Kidney (tissue), 22 donors: ENCODE measurements at places on chromosomes 11 and 22. TPM values are rescaled to one million over a fixed set of nuclear protein-coding genes. Genes with fewer than 3 reads are reported as not detected.

GRCh38 chr11:95419915-95420314, 188.9 kb upstream of the SESN3 start:
- H3K4me3 ChIP-seq: no peak overlapping the region
- H3K27me3 ChIP-seq: no peaks in the 10 kb centered on the region
- H3K36me3 ChIP-seq: no peaks in the 10 kb centered on the region
- no peak overlapping the region for H3K27ac ChIP-seq

GRCh38 chr11:128766591-128767081, 72.8 kb downstream of the FLI1 start:
- no peaks in the 10 kb centered on the region for H3K27me3 ChIP-seq
- H3K4me1 ChIP-seq: peaks cover 4% of the 10 kb centered on the region
- peaks cover 2% of the 10 kb centered on the region for H3K36me3 ChIP-seq

- no peak for DNase-seq
- H3K4me3 ChIP-seq: no peak overlapping the region
- H3K27ac ChIP-seq: no peak overlapping the region
- no peaks in the 10 kb centered on the region for H3K27me3 ChIP-seq
- no peaks in the 10 kb centered on the region for H3K4me1 ChIP-seq
These were observed 49.8 kb upstream of the SCUBE2 start for GRCh38 chr11:9141186-9141585.

GRCh38 chr11:1793081-1793480, 29.4 kb upstream of the CTSD start:
- no peak overlapping the region for H3K4me3 ChIP-seq
- no peaks in the 10 kb centered on the region for H3K27me3 ChIP-seq
- H3K4me1 ChIP-seq: no peaks in the 10 kb centered on the region
- no peak for DNase-seq

GRCh38 chr11:104488561-104488960, 324.6 kb upstream of the PDGFD start:
- H3K36me3 ChIP-seq: no peaks in the 10 kb centered on the region
- DNase-seq: no peak
- H3K4me1 ChIP-seq: no peaks in the 10 kb centered on the region

DNA sequence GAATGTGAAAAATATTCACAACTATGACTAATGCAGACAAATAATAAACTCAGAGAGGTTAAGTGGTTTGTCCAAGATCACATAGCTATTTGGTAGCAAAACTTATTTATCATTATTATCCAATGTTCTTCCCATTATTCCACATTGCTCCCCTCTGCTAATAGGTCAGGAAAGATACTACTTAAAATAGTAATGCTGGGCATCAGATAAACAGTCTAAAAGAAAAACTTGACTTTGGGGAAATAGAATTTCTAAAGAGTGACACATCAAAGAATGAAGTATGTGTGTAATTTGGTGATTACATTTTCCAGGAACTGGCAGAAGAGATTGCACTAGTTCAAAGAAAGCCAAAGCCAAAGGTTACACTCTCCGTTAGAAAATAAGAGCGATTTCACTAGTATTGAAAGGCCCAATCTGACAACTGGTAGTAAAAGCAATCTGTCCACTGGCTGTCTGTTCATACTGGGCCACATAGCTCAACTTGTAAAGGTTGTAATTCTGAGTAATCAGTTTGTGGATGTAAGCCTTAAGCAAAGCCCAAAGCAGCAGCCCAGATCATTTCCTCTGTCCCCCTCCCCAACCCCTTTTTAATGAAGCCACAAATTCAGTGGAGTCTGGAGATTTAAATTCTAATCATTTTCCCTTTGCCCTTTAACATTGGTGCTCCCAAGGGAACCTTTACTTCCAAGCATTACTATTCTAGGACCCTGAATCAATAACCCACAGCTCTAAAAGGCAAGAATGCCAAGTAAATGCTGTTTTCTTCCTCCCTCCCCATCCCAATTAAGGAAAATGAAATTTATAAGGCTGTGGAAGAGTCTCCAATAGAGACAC, 283.5 kb downstream of the TTC28 start:
- H3K36me3 ChIP-seq: no peaks in the 10 kb centered on the region
- H3K27me3 ChIP-seq: no peaks in the 10 kb centered on the region
- H3K4me1 ChIP-seq: no peaks in the 10 kb centered on the region
- H3K4me3 ChIP-seq: no peak overlapping the region
- no peak for DNase-seq

DNA sequence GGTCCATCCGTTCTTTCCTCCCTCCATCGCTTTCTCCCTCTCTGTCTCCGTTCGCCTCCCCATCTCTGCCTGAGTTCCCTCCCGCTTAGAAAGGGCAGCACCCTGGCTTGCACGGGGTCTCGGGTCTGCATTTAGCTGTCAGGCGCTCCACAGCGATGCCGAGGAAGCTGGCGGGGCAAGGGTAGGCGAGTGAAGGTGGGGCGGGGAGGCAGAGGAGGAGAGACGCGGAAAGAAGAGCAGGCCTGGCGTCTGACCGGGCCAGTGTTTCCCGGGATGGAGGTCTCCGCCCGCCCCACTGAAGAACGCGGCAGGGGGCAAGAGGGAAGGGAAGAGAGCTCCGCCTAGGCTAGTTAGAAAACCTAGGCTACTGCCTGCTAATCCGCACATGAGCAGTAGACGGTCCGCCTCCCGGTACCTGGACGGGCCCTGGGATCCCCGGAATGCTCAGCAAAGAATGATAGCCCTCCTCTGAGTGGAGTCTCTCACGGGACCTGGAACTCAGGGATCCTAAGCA, 3922.5 kb upstream of the OR11H1 start:
- no peak overlapping the region for H3K4me3 ChIP-seq
- no peak for DNase-seq
- no peaks in the 10 kb centered on the region for H3K27me3 ChIP-seq
- H3K27ac ChIP-seq: no peak overlapping the region

DNA sequence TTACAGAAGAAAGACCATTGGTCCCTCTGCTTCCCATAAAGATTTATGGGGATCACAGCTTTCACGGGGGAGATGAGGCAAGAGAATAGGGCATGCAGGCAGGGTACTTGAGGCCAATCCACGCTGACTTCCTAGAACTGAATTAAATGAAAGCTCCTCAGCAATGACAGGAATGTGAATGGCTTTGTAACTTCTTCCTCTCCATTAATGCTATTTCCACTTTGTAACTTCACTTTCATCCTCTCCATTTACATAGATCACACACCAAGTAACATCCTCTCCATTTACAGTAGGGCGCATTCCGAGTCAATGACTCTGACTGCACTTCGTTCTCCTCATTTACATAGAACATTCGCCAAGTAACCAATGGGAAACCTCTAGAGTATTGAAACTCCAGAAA, 89.8 kb downstream of the PIWIL4 start:
- no peak for DNase-seq
- H3K36me3 ChIP-seq: no peaks in the 10 kb centered on the region
- H3K4me3 ChIP-seq: no peak overlapping the region
- no peaks in the 10 kb centered on the region for H3K27me3 ChIP-seq

- no peaks in the 10 kb centered on the region for H3K27me3 ChIP-seq
- H3K4me1 ChIP-seq: no peaks in the 10 kb centered on the region
- no peak for DNase-seq
- H3K27ac ChIP-seq: no peak overlapping the region
These were observed 76.5 kb downstream of the C11orf91 start for GRCh38 chr11:33624083-33624482.

GRCh38 chr11:59754494-59754858, 700 bp upstream of the STX3 start:
- H3K4me3 ChIP-seq: peak overlapping the region; percentile 95
- peak overlapping the region; percentile 96 for H3K27ac ChIP-seq
- no peak for DNase-seq
- peaks cover 14% of the 10 kb centered on the region for H3K4me1 ChIP-seq
- H3K36me3 ChIP-seq: no peaks in the 10 kb centered on the region
- no peaks in the 10 kb centered on the region for H3K27me3 ChIP-seq

DNA sequence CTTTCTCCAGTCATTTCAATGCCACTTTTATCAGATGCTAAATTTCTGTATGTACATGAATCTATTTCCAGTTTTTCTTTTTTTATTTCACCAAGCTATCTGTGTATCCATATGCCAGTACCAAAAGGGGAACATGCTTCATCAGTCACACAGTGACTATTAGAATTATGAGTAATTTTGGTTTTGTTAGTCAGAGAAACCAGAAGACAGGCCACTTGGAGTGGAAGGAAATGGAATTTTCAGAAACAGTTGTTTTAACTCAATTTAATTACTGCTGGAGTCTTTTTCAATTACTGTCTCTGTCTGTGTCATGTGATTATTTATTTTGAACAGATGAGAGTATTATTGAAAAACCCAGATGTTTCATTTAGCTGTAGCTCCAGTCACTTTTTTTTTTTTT, 84.6 kb upstream of the ANO3 start:
- no peaks in the 10 kb centered on the region for H3K27me3 ChIP-seq
- H3K4me3 ChIP-seq: no peak overlapping the region
- H3K27ac ChIP-seq: no peak overlapping the region
- no peak for DNase-seq
- H3K36me3 ChIP-seq: no peaks in the 10 kb centered on the region

- no peaks in the 10 kb centered on the region for H3K27me3 ChIP-seq
- no peaks in the 10 kb centered on the region for H3K36me3 ChIP-seq
- H3K4me1 ChIP-seq: no peaks in the 10 kb centered on the region
- no peak for DNase-seq
- no peak overlapping the region for H3K4me3 ChIP-seq
These were observed 3.0 kb downstream of the UCP3 start for GRCh38 chr11:74005721-74006517.

DNA sequence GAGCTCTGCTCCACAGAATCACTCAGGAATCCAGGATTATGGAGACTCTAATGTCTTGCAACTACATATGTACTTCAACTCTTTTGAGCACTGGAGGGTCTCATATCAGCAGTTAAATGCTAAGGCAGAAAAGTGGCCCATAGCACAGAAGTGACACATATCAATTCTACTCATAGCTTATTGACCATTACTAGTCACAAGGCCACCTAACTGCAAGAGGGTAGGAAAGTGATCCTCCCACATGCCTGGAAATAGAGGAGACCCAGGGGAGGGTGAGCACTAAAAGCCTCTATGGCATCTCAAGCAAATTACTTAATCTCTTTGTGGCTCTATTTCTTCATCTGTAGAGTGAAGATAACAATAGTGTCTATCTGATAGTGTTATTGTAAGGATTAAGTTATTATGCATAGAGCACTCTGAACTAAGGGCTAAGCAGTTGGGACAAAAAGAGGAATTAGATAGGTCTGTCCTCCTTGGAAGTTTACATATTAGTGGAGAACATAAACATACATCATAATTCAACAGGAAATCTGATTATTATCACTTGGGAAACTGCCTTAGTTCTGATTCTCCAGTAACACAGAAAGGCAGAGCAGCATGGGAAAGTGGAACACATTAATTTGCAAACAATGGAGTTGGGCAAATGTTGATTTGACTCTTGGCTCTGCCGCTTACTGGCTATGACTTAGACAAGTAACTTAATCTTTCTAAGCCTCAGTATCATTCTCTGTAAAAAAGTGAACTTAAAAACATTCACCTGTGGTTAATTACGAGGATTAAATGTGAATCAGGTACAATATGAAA, 25.1 kb upstream of the USP47 start:
- no peak for DNase-seq
- H3K27me3 ChIP-seq: no peaks in the 10 kb centered on the region
- no peak overlapping the region for H3K4me3 ChIP-seq

GRCh38 chr11:64590763-64591221, at the start of gene SLC22A12:
Gene SLC22A12 (plus strand): TSS chr11:64591220. CDS start chr11:64591557, 337 bp downstream.
- H3K27me3 ChIP-seq: no peaks in the 10 kb centered on the region
- no peaks in the 10 kb centered on the region for H3K36me3 ChIP-seq
- H3K4me1 ChIP-seq: peaks cover 7% of the 10 kb centered on the region
- H3K27ac ChIP-seq: peak within 1 kb of the TSS; percentile 72
- H3K4me3 ChIP-seq: no peak within 1 kb of the TSS

GRCh38 chr11:66321606-66322005, 4.8 kb upstream of the CD248 start:
- no peak for DNase-seq
- H3K27ac ChIP-seq: no peak overlapping the region
- no peak overlapping the region for H3K4me3 ChIP-seq
- no peaks in the 10 kb centered on the region for H3K36me3 ChIP-seq
- no peaks in the 10 kb centered on the region for H3K27me3 ChIP-seq

- H3K27ac ChIP-seq: no peak overlapping the region
- H3K4me1 ChIP-seq: peaks cover 26% of the 10 kb centered on the region
- no peaks in the 10 kb centered on the region for H3K36me3 ChIP-seq
- no peak for DNase-seq
- no peak overlapping the region for H3K4me3 ChIP-seq
These were observed 28.3 kb upstream of the UPB1 start for GRCh38 chr22:24466716-24467328.

The KDM4E gene
- not detected for polyA plus RNA-seq

The OR5B3 gene
- polyA plus RNA-seq: not detected

The MFRP gene
- not detected for polyA plus RNA-seq

The CRACR2B gene
- 16.5 TPM for polyA plus RNA-seq

The PLAAT4 gene
- 579 TPM for polyA plus RNA-seq

The TRIM49 gene
- not detected for polyA plus RNA-seq

The MS4A5 gene
- not detected for polyA plus RNA-seq

The CFAP300 gene
- polyA plus RNA-seq: 4.3 TPM

The SCN3B gene
- 0.43 TPM for polyA plus RNA-seq

The NLRP6 gene
- 0.32 TPM for polyA plus RNA-seq

The CRYBB2 gene
- 0.67 TPM for polyA plus RNA-seq

The MRGPRX4 gene
- not detected for polyA plus RNA-seq
